Stimulated activated CD4-positive, alpha-beta T cell treated with anti-CD3 and anti-CD28 coated beads, Interleukin-4, amount 100 ng/mL, for 4 hours (primary cell): ENCODE measurements at places on chromosomes 12 and 14.
A peak's percentile ranks its signal among the peaks of the same experiment; 100 is the strongest.

GRCh38 chr14:99133636-99134515 is 138.1 kb downstream of the BCL11B start:
- no peak for DNase-seq

GRCh38 chr12:104738331-104738730 is 219.8 kb downstream of the SLC41A2 start:
- no peak for DNase-seq

DNA sequence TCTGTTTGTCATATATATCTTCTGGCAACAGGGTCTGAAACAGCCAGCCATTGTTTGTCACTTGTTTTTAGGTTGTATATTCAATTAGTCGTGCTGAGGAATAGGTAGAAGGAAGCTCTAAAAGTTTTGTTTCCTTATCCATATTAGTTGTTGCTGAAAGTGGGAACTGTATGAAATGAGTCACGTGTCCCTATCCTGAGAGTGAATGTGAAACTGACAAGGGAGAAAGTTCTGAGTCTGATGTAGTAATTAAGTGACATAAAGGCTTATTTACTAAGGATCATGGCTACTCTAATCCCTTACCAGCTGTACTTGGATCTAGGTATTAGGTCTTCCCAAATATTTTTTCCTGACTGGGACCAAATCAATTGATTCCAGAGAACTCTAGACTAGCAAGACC is 16.4 kb downstream of the FAM234B start:
- no peak for DNase-seq

GRCh38 chr12:110373025-110373424 is 30.5 kb downstream of the ANAPC7 start:
- DNase-seq: no peak

GRCh38 chr14:77311217-77311616 is 9.5 kb downstream of the POMT2 start:
- DNase-seq: no peak

DNA sequence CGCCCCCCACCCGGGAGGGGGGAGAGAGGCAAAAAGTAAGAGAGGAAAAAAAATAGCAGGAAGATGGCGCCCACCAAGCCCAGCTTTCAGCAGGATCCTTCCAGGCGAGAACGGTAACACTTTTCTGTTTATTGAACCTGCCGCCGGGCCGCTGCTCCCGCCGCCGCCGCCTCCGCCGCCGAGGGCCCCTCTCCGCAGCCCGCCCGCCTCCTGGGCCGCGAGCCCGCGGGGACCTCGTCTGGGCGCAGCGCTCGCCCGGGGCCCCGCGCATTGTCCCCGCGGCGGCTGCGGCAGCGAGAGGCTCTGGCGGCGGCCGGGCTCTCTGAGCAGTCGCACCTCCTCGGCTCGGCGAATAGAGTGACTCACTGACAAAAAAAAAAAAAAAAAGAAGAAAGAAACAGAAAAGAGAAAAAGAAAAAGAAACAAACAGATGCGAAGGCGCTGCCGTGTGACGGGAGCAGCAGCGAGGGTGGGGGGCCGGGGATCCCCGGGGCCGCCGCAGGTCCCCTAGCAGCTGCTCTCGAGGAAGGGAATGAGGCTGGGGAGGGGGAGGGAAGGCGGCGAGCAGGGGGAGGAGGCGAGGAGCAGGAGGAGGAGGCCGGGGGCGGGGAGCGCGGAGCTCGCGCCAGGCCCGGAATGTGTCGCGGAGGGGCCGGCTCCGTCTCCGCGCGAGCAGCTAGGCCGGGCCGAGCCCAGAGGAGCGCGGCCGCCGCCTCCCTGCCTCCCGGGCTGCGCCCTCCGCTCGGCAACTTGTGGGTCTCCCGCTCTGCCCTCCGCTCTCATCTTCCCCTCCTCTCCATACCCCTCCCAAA is 781 bp downstream of the NPAS3 start:
- peak; percentile 36 for DNase-seq

- peak; percentile 64 for DNase-seq
Measured at GRCh38 chr14:61662437-61663311, 32.6 kb upstream of the HIF1A start.

GRCh38 chr12:87283886-87284285 is 745.3 kb downstream of the C12orf50 start:
- no peak for DNase-seq

- no peak for DNase-seq
Measured at GRCh38 chr14:98937021-98937420, 335.0 kb downstream of the BCL11B start.
